ENCODE measurements at places on chromosomes 7 and 10. TPM values are rescaled to one million over a fixed set of nuclear protein-coding genes. Genes with fewer than 3 reads are reported as not detected.

Gene TMEM229A
- total RNA-seq, result not detected

Gene FAM171A1
- 2.6 TPM for total RNA-seq

Gene PRTFDC1
- total RNA-seq, result 2.4 TPM

Gene GIMAP5
- total RNA-seq, result not detected

Gene OGDHL
- total RNA-seq, result not detected

Gene PCLO
- 3.8 TPM for total RNA-seq

Gene ANKRD30A
- not detected for total RNA-seq

Gene TCF7L2
- total RNA-seq, result 1.1 TPM

Gene MYL10
- total RNA-seq, result not detected

Gene GATA3
- under 0.01 TPM for total RNA-seq

Gene COL17A1
- 626 TPM for total RNA-seq

Gene COL26A1
- total RNA-seq, result not detected

Gene ATP6V1F
- total RNA-seq, result 132 TPM

Gene RSPH10B2
- not detected for total RNA-seq

Gene C10orf71
- total RNA-seq, result not detected

Gene ZNF655
- total RNA-seq, result 51.1 TPM

Gene VWDE
- 3.6 TPM for total RNA-seq

Gene SUN3
- total RNA-seq, result 0.51 TPM

Gene UNCX
- not detected for total RNA-seq

Gene PLEKHA8
- 17.0 TPM for total RNA-seq

Gene C10orf105
- not detected for total RNA-seq

Gene ITGB8
- total RNA-seq, result 13.8 TPM

Gene TSPAN33
- total RNA-seq, result 1.7 TPM

Gene AFAP1L2
- 6.8 TPM for total RNA-seq

Gene CPA4
- 5.6 TPM for total RNA-seq

Gene PRPS1L1
- not detected for total RNA-seq

Gene WDFY4
- under 0.01 TPM for total RNA-seq

Gene CLDN4
- 126 TPM for total RNA-seq

Gene FAM237B
- not detected for total RNA-seq

Gene BAG3
- total RNA-seq, result 7.1 TPM

Gene ADCY1
- 1.0 TPM for total RNA-seq

Gene CDK14
- total RNA-seq, result 8.7 TPM

Gene VPS37D
- total RNA-seq, result 2.4 TPM

Gene SRRM3
- total RNA-seq, result 0.51 TPM

Gene ENTPD1
- not detected for total RNA-seq

Gene AKR1B15
- total RNA-seq, result under 0.01 TPM

Gene AKR1D1
- total RNA-seq, result under 0.01 TPM

Gene FAM180A
- not detected for total RNA-seq

Gene SPDYE16
- total RNA-seq, result not detected

Gene CTBP2
- 123 TPM for total RNA-seq

Gene ARL5B
- 18.1 TPM for total RNA-seq

Gene ZNF488
- total RNA-seq, result 0.13 TPM

Gene CYP26C1
- under 0.01 TPM for total RNA-seq

Gene ELMO1
- total RNA-seq, result not detected

Gene AS3MT
- total RNA-seq, result 2.1 TPM

Gene ACSM6
- total RNA-seq, result not detected

Gene HKDC1
- total RNA-seq, result 3.9 TPM

Gene FAM25C
- total RNA-seq, result not detected

Gene BICC1
- 1.1 TPM for total RNA-seq

Gene DENND2A
- total RNA-seq, result not detected

Gene AGMO
- under 0.01 TPM for total RNA-seq
